ENCODE measurements at places on chromosomes 6 and 20. TPM values are rescaled to one million over a fixed set of nuclear protein-coding genes. Genes with fewer than 3 reads are reported as not detected.

TNFRSF6B gene
- 0.10 TPM for total RNA-seq

RIN2 gene
- 40.8 TPM for total RNA-seq

KHDC1L gene
- total RNA-seq = not detected

SLC25A27 gene
- total RNA-seq = 22.6 TPM

DACT2 gene
- total RNA-seq = not detected

APOBEC2 gene
- total RNA-seq = not detected

HSPA1L gene
- 0.82 TPM for total RNA-seq

GSTA4 gene
- 8.1 TPM for total RNA-seq

RRAGD gene
- total RNA-seq = 3.0 TPM

CTAGE9 gene
- not detected for total RNA-seq

FAM209A gene
- total RNA-seq = 0.17 TPM

RBPJL gene
- not detected for total RNA-seq

PPIL6 gene
- 1.8 TPM for total RNA-seq

- no peak for DNase-seq
These were observed 131.4 kb upstream of the EPHA7 start for GRCh38 chr6:93550551-93551276.

GRCh38 chr20:56222945-56223344, 25.6 kb upstream of the MC3R start:
- DNase-seq = no peak

DNA sequence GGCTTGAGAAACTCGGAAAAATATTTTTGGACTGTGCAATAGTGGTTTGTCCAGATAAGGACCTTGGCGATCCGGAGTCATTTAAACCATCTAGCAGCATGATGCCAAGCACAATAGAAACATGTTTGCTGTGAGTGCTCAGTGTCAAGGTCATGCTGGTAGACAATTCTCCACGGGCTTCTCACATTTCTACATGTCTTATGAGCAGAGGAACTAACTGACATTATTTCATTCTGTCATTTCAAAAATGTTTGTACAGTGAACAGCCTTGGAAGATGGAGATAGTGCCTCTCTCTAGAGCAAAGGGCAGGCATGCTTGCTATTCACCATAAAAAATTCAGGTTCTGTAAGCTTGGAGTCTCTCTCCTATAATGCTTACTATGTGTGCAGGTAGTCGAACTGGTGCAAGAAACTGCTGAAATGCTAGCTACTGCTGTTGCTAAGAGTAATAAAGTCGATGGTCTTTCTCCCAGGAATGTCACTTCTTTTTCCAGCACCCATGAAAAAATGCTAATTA, 25.4 kb upstream of the CCN2 start:
- no peak for DNase-seq

GRCh38 chr20:51531141-51531710, 11.3 kb downstream of the NFATC2 start:
- no peak for DNase-seq

DNA sequence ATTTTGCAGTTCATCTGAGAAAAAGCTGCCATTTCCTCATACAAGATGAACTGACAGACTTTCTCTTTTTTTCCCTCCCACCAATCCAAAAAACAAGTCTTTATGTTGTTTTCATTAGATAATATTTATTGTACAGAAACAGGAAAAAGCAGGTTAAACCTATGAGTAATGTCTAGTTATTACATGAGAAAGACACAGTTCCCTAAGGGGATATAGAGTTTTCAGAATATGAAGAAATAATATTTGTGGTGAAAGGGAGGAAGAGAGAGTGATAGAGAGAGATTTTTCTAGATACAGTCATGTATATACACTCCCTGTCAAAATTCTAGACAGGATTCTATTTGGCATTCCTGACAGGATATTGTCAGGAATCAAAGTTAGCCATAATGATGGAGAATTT, 392.4 kb downstream of the BMP2 start:
- no peak for DNase-seq

DNA sequence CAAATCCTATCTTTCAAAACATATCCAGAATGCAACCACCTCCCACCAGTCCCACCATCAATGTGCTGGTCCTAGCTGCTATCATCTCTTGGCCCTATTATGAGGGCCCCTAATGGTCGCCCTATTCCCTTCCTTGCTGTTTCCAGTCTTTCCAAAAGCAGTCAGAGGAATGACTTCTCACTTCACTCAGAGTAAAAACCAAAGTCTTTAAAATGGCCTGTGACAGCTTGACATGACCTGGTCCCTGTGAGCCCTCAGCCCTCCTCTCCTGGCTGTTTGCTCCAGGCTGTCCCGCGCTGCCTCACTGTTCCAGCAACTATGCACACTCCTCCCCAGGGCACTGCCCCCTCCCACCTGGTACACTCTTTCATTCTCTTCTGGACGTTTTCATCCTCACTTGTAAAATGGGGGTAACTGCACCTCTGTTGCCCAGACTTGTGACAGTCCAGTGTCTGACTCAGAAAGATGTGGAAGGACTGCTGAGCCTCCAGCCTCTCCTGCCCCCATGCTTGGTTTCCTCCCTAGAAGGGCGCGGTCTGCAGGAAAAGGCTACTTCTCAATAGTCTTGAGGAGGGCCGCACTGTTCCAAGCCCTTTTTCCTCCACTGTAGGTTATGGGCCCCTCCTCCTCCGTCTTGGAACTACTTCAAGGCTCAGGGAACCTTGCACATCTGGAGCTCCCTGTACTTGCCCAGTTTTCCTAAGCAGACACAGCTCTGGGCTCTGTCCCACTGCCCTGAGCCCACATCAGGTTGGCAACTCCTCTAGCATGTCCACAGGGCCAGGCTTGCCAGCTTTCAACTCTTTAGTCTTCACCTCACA, 64.7 kb downstream of the MYH7B start:
- DNase-seq = no peak

GRCh38 chr6:37502703-37503291, 3.1 kb upstream of the CCDC167 start:
- no peak for DNase-seq

GRCh38 chr20:9145142-9145541, 76.3 kb downstream of the PLCB4 start:
- DNase-seq = no peak

GRCh38 chr6:20468209-20468608, 66.0 kb upstream of the CDKAL1 start:
- no peak for DNase-seq

DNA sequence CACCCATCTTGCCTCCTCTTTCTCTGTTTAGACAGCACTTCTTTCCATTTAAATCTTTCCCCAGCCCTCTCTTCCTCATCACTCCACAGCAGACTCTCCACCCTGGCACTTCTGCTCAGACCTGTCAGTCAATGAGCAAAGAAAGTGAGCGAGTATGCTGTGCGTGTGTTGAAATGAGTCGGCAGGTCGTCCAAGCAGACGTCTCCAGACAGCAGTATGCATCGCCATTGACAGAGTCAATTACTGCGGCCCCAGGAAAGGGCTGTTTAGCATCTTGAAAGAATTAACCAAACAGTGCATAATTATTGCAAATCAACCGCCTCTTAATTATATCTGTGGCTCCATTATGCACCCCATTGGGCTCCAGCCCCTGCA, 54.8 kb upstream of the KCNG1 start:
- no peak for DNase-seq

DNA sequence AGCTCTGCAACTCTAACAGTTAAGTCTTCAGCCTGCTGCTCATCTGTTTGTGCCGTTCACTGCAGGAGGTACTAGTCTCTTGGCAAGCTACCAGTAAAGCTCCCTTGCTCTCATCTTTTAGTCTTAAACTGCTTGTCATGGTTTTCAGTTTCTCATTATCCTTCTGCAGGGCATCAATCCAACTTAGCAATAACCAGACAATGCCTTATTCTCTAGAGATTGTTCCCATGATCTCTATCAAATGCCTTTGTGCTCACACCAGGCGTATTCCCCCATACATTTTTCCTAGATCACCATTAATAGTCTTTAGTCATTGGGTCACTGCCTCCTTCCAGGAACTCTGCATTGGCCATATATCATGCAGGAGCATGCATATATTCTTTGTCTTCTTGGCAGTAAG, 171.3 kb downstream of the GRM1 start:
- DNase-seq = no peak

DNA sequence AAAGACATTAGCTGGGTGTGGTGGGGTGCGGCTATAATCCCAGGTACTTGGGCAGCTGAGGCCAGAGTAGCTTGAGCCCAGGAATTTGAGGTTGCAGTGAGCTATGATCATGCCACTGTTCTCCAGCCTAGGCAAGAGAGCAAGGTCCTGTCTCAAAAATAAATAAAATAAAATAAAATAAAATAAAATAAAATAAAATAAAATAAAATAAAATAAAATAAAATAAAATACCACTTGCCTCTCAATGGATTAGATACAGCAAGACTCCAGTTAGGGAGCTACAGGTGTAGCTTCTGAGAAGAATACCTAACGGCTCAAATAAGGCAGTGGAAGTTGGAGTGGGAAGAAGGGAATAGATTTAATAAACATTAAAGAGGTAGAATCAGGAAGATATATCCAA, 13.7 kb upstream of the PAK5 start:
- DNase-seq = no peak

DNA sequence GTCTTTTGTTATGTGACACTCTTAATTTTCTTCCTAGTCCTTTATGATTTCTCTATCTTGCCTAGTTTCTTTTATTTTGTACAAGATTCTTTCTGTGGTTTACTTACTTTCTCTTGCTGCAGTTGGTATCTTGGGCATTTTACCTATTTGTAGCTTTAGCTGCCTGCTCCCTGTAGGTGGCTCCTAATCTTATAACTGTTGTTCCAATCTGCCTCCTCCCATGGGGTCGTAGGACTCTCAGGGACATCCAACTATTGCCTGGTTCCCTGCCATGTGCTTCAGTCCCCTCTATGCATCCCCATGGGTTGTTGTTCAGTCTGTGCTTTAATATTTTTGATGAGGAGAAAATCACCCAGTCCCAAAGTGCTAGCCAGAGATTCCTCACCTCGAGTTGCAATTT, 31.4 kb downstream of the RIN2 start:
- no peak for DNase-seq

DNA sequence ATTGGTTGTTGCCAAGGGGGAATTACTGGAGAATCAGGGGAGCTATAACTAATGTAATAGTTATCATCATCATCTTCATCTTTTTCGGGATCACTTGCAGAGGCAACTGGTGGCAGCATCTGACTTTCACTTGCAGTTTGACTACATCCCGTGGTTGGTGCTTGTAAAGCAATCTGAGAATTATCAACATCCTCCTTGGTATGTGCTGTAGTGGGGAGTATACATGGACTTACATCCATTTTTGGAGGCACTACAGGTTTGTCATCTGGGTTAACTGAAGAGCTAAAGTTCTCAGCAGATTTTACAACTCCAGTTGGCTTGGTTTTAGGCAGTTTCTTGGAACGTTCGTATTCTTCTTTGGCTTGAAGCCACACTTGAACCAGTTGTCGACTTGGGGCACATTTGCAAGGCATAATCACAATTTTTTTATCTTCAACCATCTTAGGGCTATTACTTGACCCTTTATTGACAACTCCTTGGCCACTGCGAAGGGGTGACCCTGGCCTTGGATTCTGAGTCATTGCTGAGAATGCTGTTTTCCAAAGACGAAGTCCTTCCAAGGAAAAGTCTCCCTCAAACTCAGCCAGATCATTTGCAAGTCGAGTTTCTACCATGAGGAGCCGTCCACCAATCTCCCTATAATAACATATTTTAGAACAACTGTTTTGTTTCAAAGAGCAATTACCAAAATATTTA, 115.5 kb downstream of the REV3L start:
- DNase-seq = no peak

DNA sequence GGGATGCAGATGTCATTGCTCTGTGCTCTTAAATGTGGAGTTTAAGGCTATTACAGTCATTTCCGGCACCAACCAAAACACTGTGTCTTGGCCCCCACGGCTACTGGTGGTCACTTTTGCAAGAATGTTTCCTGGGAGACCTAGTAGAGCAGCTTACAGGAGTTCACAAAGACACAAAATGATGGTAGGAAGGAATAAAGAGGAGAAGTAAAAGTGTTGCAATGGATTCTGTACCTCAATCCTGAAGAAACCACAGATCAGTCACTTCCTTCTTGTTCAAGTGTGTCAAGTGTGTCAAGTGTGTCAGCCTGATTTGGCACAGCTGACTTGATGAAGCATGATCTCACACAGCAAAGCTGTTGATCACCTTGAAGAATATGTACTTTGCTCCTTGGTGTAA, 344.0 kb downstream of the PLCB1 start:
- no peak for DNase-seq

GRCh38 chr6:75824160-75824559, 75.1 kb downstream of the MYO6 start:
- DNase-seq = no peak

DNA sequence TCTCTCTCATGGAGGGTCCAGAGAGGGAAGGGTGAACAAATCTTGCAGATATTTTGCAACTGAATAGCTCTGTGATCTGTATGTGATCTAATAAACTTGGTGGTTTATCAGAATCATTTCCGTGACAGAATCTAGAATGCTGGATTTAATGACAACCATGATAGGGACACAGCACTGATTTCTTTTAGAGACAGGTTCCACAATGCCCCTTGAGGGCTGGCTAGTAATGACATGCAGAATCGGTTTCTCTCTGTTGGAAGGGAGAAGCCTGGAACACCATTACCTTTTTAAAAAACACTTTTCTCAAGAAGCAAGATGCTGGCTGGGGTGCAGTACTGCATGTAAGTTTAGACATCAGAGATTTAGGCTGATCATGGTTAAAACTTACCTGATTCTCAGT, 313.4 kb downstream of the CDH26 start:
- no peak for DNase-seq

DNA sequence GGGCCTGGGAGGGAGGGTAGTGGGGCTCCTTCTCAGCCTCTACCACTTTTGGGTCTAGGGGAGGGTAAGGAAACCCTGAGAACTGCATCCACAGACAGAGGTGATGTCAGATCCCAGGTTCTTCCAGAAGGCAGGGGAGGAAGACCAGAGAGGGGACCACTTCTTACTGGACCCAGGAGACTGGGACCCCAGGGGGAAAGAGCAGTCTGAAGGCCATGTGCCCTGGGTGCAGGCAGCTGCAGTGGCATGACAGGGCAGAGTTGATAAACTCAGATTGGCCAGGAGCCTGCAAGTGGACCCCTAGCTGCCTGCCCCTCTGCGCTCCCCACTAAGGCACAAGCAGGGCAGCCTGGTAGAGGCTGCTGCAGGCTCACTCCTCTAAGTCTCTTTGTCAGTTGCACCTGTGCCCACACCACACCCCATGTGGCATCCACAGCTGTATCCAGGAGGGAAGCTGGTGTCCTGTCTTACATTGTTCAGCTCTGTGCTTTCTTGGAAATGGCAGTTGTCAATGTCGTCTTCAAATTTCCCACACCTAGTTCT, 2.7 kb downstream of the CST9L start:
- DNase-seq = no peak

- no peak for DNase-seq
These were observed 46.3 kb upstream of the FABP7 start for GRCh38 chr6:122733259-122733658.

DNA sequence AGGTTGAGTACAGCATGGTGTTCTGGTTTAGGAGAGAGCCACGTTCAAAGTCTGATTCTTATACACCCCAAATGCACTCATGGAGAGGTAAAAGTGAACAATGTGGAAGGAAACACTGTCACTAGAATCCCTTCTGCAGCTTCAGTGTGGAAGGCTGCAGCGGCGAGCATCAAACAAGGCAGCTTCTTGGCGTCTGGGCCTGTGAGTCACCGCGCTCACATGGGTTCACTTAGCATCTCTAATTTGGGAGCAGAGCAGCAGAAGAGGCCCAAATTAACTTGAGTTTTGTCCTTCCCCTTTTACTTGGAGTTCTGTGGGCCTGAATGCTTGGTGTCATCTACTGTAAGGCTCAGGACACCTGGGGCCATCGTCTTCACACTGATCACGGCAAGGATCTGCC, 10.9 kb upstream of the E2F1 start:
- no peak for DNase-seq

- no peak for DNase-seq
These were observed 1.9 kb upstream of the PDYN start for GRCh38 chr20:1995531-1996310.

- DNase-seq = peak; percentile 38
These were observed 703.5 kb downstream of the TFAP2A start for GRCh38 chr6:9711365-9711764.
